Skin of body (tissue), 3 donors: ENCODE measurements at places on chromosomes 7 and 10.
A peak's percentile ranks its signal among the peaks of the same experiment; 100 is the strongest.

DNA sequence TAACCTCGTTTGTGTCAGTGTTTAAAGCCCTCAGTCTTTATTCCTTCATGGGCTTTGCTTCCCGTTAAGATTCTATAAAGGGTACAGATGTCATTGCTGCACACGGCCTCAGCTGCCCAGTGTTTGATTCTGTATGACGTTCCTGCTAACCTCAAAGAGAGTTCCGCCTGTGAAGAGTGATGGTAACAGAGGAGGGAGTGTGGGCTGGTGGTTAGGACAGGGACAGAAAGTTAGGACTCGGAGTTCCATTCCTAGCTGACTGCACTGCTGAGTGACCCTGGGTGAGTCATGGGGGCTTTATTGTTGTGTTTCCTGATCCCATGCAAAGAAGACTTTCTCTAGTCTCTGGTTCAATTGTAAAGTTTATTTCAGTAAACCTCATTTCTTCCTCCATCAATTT, 227.1 kb downstream of the DYNC1I1 start:
- no peak for DNase-seq

DNA sequence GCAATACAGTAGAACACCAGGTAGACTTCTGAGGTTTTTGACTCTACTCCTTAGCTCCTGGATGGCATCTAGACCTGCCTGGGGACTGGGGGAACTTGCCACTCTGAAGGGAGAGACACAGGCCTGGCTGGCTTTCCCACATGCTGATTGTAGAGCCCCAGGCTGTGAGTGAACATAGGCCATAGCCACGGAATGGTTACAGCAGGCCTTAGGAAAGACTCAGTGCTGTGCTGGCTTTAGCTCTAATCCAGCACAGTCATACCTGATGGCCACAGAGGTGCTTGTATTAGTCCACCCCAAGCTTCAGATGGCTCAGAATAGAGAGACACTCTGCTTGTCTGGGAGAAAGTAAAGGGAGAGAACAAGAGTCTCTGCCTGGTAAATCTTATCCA, 35.0 kb upstream of the ARHGAP12 start:
- DNase-seq = no peak

- no peak for DNase-seq
Measured at GRCh38 chr7:26857506-26858240, 6.7 kb downstream of the SKAP2 start.

GRCh38 chr10:19719284-19719683, 96.9 kb upstream of the PLXDC2 start:
- DNase-seq = peak; percentile 52

- no peak for DNase-seq
Measured at GRCh38 chr7:66362136-66362535, 157.0 kb downstream of the TPST1 start.

DNA sequence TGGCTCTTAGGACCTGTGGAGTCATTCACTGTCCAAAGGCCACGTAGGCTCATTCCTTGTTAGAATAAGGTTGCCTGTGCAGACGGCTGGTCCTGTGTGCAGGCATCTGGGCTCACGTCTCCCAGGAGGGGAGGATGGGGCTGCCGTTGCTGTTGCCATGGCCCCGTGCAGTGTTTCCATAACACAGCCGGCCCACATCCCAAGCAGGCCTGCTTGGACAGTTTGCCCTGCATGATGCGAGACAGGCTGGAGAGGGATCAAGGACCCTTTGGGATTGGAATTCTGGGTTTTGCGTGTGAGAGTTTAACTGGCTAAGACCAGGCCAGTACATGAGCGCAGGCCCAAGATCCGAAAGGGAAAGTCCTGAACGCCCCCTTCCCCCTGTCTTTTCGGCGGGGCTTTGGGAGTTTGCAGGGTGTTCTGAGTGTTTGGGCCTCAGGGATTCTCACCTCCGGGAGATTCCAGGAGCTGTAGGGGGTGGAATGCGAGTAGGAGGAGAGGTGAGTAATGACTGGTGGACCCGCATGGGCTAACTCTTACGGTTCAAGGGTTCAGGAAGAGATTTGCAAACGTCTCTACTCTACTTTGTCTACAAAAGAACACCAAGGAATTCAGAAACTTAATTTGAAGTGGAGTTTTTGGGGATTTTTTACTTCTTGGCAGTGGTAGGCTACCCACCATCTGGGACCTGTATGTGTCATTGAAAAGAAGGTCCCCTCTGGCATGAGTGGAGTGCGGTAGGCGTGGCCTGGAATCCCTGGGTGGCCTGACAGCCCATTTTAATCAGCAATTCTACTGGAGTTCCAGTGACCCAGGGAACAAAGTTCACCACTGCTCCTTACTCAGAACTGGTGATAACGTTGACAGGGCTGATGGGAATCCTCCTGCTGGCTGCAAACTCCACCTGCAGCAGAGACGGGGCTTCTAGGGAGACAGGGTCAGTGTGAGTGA, 125.4 kb downstream of the ITIH5 start:
- peak; percentile 42 for DNase-seq

- DNase-seq = no peak
Measured at GRCh38 chr10:25078658-25079431, 62.4 kb downstream of the THNSL1 start.

- DNase-seq = no peak
Measured at GRCh38 chr10:116207690-116208089, 65.3 kb downstream of the GFRA1 start.
